ENCODE measurements at places on chromosomes 2 and 18.

DNA sequence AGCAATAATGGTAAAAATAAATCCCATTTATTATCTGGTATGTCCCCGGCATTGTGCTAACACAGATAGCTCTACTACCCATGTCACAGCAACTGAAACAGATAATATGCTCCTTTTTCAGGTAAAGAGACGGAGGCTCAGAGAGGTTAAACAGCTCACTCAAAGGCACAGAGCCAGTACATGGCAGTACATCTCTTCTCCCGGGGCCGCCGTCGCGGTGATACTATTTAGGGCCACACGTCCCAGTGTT is 693 bp upstream of the PDK1 start:
- no peak for DNase-seq

GRCh38 chr2:134866498-134867099 is 28.2 kb downstream of the ACMSD start:
- no peak for DNase-seq

GRCh38 chr2:118693287-118693822 is 154.1 kb downstream of the EN1 start:
- DNase-seq, result no peak

GRCh38 chr2:55885127-55885943 is 38.2 kb downstream of the EFEMP1 start:
- DNase-seq, result no peak

DNA sequence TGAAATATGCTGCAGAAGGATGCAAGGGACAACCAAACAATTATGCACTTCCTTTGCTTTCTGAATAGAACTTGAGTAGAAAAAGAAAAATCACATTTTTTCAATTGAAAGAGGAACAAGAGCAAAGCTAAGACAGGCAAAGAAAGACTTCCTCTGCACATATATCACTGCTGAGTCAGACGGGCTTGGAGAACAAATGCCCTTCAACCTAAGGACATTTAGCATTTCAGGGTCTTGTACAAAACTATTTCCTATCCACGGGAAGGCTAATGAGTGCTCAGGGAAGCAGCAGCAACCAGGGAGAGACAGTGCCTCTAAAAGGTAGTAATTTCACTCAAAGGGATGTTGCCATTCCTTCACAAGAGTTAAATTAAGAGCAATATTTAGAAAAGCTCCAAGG is 570.0 kb upstream of the GCFC2 start:
- DNase-seq, result no peak

DNA sequence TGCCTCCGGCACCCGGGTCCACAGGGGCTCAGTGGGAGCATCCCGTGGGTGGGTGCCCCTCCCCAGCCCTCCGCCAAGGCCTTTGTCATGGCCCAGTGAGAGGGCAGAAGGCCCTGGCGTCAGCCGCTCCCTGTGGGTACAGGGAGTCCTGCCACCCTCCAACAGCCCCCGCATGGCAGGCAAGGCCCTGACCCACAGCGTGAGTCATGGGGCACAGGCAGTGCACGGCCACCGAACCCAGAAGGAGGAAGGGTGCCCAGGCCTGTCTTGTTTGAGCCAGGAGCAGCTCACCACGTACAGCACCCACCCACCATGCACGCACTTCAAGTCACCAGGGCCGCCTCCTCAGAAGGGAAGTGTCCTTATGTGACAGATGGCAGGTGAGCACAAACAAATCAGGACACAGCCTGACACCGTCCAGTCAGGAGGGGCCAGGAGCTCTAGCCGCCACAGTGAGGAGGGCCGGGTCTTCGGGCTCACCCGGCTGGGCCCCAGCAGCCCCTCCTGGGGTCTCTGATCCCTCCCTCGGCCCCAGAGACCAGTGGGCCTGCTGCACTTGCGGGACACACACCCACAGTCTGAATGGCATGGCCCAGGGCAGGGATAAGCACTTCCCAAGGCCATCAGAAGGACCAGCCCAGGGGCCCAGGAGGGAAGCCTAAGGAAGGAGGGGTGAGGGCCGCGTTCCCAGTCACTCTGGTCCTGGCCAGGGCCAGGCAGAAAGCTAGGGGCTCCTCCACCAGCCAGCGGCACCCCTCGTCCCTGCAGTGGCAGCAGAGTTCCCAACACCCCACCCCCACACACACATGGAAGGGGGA is 25.8 kb downstream of the BIN1 start:
- peak; percentile 16 for DNase-seq

DNA sequence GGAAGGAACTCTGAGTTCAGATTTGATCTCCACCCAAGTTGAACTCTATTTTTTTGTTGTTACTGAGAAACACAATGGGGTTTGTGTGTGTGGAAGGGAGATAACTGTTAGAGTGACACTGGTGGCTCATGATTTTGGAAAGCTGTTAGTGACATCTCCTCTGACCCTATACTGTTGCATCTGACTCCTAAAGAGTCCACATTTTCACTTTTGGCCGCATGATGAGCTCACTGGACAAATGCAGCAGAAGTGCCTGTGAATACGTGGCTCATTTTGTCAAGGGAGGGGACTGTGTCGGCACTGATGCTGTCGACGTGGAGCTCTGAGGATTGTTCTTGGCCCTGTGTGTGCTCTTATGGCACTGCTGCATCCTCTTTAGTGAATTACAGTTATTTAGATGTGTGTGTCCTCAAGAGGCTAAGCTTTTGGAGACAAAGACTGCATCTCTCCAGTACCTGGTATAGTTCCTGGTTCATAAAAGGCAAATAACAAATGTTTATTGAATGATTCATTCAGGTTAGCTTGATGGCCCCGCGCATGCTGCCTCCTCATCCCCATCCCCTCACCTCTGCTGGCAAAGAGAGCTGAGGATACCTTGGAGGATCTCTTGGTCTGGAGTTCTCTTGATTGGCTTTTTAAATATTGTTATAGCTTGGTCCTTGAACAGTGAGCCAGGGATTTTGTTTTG is 135.4 kb downstream of the PHLPP1 start:
- no peak for DNase-seq

- DNase-seq, result no peak
Observed at GRCh38 chr18:25679491-25679890, 327.5 kb upstream of the ZNF521 start.

DNA sequence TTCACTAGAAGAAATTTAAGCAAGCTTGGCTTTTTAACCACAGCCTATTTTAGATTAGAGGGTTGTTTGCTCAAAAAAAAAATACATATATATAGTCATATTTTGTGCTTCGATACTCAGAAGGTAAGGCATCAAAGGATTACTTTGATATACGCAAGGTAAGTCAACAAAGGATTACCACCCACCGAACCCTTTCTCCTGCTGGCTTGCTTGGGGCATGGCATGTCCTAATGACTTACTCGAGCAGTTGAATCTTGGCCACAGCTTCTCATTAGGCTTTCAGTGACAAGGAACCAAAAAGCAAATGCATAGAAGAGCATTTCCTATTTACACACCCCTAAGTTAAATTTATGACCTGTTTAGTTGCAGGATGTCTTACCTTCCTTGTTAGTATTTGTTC is 295.7 kb downstream of the AGAP1 start:
- DNase-seq, result no peak

GRCh38 chr18:22471546-22472131 is 53.9 kb upstream of the CTAGE1 start:
- DNase-seq, result no peak

DNA sequence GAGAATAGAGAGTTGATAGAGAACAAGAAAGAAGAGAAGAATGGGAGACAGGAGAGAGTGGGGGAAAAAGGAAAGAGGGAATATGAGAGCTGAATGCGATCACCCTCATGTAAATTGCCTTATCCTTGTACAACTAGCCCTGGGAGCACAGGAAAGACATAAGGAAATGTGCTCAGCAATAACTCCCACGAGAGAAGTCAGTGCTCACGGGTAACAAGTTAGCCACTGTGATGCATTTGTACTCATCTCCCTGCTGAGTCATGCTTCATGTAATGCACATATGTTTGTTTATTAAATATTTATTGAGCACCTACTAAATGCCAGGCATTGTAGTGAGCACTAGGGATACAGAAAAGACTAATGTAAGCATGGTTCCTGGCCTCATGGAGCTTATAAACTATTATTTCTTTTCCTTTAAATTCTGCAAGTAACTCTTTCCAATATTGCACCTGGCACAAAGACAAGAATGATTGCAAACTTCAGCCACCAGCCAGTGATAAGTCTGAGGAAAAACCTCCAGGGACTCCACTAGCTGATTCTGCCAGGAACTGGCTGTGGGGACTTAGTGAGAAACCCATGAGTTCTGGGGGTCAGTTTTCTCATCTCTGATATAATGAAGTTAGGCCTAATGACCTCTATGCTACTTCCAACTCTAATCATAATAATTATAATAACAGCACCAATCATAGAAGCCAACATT is 124.1 kb downstream of the LNPK start:
- DNase-seq, result no peak

DNA sequence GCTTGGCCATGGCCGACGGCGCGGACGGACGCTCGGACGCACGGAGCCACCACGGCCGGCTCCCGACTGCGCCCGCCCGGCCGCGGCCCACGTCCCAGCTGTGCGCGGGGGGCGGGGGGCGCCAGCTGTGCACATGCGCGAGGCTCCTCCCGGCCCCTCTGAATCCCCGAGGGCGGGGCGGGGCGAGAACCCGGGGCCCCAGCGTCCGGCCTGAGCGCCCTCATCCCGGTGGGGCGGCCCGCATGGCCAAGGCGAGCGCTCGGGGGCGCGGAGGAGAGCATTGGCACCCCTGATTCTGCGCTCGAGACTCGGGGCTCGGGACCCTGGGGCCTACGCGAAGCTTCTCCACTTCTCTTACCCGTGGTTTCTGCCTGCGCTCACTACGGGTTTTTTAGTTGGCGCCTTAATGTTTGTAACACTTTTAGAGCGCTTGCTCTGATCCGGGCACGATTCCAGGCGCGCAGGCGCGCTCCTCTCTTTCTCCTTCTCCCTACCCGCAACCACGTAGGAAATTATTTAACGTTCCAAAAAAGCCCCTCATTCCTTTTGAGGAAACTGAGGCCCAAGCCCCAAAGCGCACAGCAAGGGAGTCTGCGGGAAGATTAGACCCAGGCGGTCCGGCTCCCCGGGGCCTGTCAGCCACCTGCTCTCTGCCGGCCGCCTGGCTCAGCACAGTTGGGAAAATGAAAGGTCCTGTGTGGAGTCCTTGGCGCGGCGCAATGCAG is at the start of gene PXDN:
PXDN (minus strand) TSS at position 70 of the 725 bp plus-strand sequence; CDS start at position 10, 60 bp downstream.
- no peak for DNase-seq

DNA sequence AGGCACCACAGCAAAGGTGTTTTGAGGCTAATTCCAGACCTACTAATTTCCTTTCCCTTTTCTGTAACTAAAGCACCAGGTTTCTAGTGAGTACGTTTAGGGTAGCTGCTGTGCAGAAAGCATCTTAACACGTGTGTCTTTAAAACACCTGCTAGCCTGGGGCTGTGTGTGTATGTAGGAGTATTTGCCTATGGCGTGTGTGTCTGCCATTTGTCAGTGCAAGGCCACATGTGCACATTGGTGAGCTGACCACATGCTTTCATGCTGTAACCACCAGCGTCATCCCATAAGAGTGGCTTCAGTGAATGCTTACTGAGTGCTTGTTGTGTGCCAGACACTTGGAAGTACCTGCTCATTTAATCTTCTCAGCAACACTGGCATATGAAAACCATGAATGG is 241.6 kb downstream of the SEPTIN10 start:
- no peak for DNase-seq

DNA sequence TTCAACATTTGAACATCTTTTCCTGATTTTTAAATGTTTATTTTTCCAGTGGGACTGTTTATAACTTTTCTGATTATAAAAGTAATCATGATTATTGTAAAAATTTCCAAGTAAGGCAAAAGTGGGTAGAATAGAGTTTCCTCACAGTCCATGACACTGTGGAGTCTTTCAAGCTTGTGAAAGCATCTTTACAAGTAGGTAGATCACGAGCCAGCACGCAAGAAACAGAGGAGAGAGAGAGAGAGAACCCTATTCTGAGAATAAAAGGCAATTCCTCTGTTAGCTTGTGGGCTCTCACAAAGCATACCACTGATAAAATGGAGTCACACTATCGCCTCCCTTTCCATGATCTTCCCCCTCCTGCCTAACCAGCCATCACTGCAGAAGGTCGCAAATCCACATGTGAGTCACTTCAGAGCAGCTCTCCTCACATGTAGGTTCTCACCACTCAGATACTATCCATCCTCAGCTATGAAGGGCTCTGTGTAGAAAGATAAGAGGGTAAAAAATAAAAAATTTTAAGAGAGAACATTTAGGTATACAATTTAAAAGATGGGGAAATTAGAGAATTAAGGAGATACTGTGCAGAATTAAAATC is 40.3 kb downstream of the AAK1 start:
- DNase-seq, result no peak

DNA sequence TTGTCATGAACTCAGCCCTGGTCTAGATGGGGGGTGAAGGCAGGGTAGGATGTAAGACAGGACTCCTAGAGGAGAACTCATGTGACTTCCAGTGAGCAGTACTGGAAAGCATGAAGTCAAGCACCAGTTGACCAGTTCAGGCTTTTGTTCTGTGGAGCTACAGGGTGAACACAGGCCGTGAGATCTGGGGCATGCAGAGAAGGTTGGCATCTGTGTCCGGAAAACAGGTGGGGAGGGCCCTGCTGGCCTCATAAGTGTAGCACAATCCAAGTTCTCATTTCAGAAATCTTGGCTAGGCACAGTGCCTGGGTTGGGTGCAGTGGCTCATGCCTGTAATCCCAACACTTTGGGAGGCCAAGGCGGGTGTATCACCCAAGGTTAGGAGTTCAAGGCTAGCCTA is 50.9 kb upstream of the SPATS2L start:
- no peak for DNase-seq

DNA sequence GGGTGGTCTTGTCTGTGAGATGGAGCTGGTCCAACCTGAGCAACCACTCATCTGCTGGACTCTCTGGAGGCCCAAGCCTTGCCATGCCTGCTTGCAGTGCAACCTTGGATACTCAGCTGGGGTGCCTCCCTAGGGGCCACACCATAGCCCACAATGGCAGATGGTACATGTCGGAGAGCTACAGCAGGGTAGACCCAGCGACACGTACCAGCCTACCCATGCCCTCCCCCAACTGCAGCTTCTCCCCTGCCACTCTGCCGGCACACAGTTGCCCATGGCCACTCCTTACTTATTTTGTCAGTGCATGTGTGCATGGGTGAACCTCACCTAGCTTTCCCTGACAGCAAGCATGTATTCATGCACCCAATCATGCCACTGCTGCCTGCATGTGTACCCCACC is 690.9 kb downstream of the CCDC85A start:
- DNase-seq, result no peak

Data from stimulated activated CD8-positive, alpha-beta memory T cell treated with anti-CD3 and anti-CD28 coated beads, Interleukin-12 subunit alpha, Interleukin-12 subunit beta, amount 100 ng/mL, for 1 hour (primary cell).